Activated B cell treated with CpG ODN at 0.5 μM for 24 hours (primary cell): ENCODE measurements at places on chromosomes 11 and 22.

GRCh38 chr11:83034673-83035014 is 37.1 kb downstream of the RAB30 start:
- H3K27me3 ChIP-seq = no peaks in the 10 kb centered on the region
- peak overlapping the region; percentile 62 for H3K4me3 ChIP-seq
- H3K27ac ChIP-seq = peak overlapping the region; percentile 75
- H3K4me1 ChIP-seq = peaks cover 81% of the 10 kb centered on the region
- DNase-seq = no peak

DNA sequence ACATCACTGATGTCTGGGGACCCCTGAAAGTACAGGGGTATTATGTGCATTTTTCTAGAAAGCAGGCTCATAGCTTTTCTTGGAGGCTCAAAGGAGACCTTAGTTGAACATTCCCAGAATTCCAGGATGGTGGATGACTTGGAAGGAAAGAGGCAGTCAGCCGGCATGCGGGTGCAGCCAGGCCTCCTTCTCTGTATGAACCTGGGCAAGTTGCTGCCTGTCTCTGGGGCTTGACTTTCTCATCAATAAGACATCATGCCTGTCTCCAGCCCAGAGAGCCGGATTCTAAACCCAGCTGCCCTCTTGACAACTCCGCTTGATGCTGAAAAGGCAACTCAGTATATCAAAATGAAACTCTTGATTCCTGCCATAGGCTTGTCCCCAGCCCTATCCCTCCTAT is 12.6 kb downstream of the MS4A15 start:
- H3K27ac ChIP-seq = no peak overlapping the region
- no peak overlapping the region for H3K4me3 ChIP-seq
- H3K36me3 ChIP-seq = no peaks in the 10 kb centered on the region
- H3K27me3 ChIP-seq = peaks cover 30% of the 10 kb centered on the region
- no peak for DNase-seq
- peaks cover 10% of the 10 kb centered on the region for H3K4me1 ChIP-seq

DNA sequence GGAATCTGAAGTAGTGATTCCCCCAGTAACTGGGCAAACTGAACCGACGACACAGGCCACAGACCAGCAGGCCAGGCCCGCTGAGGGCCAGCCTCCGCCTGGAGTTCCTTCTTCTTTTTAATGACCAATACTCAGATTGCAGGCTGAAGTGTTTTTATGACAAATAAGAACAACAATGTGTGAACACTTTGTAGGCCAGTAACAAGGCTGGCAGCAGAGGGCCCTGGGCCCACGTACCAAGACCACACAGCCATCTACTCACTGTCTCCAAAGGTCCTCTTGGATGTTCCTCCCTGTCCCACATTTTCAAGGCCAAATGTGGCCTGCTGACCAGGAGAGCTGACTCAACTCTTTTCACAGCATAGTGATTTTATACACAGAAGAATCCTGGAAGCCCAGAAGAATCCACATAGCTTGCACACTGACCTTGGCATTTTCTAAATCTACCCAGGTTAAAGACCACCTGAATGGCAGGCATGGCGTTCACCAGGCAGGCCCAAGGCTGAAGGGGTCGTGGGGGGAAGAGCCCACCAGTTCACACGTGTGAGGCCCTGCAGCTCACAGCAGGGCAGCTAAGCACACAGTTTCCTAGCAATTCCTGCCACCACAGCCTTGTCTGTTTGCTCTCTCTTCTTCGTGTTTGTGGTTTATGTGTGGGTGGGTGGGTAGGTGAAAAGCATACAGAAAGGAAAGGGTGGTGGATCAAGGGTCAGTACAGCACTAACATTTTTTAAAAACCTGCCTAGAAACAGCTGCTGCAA is 13.3 kb downstream of the SMCO4 start:
- peaks cover 28% of the 10 kb centered on the region for H3K4me1 ChIP-seq
- DNase-seq = no peak
- no peak overlapping the region for H3K27ac ChIP-seq
- no peak overlapping the region for H3K4me3 ChIP-seq
- H3K36me3 ChIP-seq = no peaks in the 10 kb centered on the region
- H3K27me3 ChIP-seq = no peaks in the 10 kb centered on the region

- peaks cover 84% of the 10 kb centered on the region for H3K36me3 ChIP-seq
- no peak for DNase-seq
- H3K27ac ChIP-seq = no peak overlapping the region
Observed at GRCh38 chr11:83265331-83265730, 20.8 kb downstream of the CCDC90B start.

DNA sequence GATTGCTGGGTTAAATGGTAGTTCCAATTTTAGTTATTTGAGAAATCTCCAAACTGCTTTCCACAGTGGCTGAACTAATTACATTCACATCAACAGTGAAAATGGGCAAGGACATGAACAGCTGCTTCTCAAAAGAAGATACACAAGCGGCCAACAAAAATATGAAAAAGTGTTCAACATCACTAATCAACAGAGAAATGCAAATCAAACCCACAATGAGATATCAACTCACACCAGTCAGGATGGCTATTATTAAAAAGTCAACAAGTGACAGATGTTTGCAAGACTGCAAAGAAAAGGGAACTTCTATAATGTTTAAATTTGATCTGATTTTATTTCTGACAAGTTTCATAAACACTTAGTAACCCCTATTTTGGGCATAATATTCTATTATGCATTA is 537.5 kb downstream of the DLG2 start:
- H3K27ac ChIP-seq = peak overlapping the region; percentile 64
- peak overlapping the region; percentile 36 for H3K4me3 ChIP-seq
- peaks cover 44% of the 10 kb centered on the region for H3K4me1 ChIP-seq
- DNase-seq = no peak

- no peaks in the 10 kb centered on the region for H3K27me3 ChIP-seq
- DNase-seq = no peak
- H3K4me3 ChIP-seq = no peak overlapping the region
- no peak overlapping the region for H3K27ac ChIP-seq
- H3K36me3 ChIP-seq = no peaks in the 10 kb centered on the region
- no peaks in the 10 kb centered on the region for H3K4me1 ChIP-seq
Observed at GRCh38 chr11:20054584-20054983, 105.7 kb downstream of the DBX1 start.

DNA sequence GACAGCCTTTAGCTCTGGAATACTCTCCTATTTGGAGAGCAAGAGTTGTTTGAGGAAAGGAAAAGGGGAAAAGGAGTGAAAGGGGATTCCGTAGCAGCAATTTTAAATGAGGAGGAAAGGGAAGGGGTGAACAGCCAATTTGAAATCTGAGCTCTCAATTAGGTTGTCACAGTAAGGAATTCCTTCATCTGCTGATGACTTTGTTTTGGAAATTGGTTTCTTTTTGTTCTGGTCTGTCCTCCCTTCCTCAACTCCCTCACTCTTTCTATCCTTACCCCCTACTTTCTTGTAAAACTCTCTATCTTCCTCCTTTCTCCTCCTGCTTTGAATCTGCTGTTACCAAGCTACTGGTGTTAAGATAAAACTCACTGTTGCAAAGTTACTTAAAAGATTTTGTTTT is 1155.6 kb downstream of the DLG2 start:
- no peak overlapping the region for H3K27ac ChIP-seq
- H3K36me3 ChIP-seq = no peaks in the 10 kb centered on the region
- no peak overlapping the region for H3K4me3 ChIP-seq
- no peaks in the 10 kb centered on the region for H3K27me3 ChIP-seq
- DNase-seq = no peak
- no peaks in the 10 kb centered on the region for H3K4me1 ChIP-seq

DNA sequence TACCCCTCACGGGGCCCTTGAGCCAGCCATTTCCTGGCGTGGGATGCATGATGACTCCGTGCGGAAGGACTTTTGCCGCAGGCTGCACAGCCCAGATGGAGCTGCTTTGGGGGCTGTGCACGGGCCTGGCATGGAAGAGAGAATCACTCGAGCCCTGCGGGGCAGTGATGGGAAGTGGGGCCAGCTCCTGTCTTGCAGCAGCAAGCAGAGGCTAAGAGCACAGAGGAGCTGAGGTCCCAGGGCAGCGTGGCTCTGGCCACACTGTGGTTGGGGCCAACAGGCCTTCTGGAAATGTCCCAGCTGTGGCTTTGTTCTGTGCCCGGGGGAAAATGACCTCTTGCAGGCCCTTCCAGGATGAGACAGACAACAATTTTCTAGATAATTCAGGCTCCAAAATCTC is 92.7 kb upstream of the TIMP3 start:
- H3K27me3 ChIP-seq = peaks cover 3% of the 10 kb centered on the region
- DNase-seq = no peak
- H3K36me3 ChIP-seq = no peaks in the 10 kb centered on the region
- no peak overlapping the region for H3K27ac ChIP-seq
- no peaks in the 10 kb centered on the region for H3K4me1 ChIP-seq
- no peak overlapping the region for H3K4me3 ChIP-seq

- no peak for DNase-seq
- no peak overlapping the region for H3K4me3 ChIP-seq
- no peak overlapping the region for H3K27ac ChIP-seq
Observed at GRCh38 chr11:36193290-36193619, 96.0 kb downstream of the COMMD9 start.

DNA sequence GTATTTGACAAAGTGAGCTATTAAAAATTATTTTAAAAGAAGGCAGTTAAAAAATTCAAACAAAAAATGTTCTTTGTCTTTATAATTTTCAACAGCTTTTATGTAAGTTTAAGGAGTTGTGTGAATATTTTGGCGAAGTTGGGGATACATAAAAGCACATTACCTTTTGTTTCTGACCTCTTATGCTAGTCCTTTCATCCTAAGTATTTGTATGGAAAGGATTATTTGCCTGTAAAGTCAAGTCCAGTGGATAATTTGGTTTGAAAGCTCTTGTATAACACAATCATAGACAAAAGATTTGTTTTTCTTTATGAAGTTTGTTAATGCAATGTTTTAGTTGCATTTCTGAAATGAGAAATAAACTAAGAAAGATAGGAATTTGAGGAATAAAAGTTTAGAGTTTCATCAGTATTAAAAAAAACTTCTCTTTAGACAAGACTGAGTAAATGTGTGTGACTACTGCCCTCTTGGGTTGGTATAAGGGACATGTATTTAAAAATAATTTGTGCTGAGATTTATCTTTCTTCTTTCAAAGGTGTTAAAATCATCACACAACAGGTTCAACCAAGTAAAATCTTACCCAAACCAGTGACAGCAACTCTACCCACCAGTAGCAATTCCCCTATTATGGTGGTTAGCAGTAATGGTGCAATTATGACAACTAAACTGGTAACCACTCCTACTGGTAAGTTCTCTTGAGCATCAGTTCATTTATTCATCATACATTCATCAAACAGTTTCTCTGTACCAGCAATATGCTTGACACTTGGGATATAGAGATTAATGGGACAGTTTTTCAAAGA is 68.2 kb downstream of the EMSY start:
- DNase-seq = no peak
- peaks cover 33% of the 10 kb centered on the region for H3K36me3 ChIP-seq
- H3K4me3 ChIP-seq = no peak overlapping the region
- H3K4me1 ChIP-seq = no peaks in the 10 kb centered on the region

DNA sequence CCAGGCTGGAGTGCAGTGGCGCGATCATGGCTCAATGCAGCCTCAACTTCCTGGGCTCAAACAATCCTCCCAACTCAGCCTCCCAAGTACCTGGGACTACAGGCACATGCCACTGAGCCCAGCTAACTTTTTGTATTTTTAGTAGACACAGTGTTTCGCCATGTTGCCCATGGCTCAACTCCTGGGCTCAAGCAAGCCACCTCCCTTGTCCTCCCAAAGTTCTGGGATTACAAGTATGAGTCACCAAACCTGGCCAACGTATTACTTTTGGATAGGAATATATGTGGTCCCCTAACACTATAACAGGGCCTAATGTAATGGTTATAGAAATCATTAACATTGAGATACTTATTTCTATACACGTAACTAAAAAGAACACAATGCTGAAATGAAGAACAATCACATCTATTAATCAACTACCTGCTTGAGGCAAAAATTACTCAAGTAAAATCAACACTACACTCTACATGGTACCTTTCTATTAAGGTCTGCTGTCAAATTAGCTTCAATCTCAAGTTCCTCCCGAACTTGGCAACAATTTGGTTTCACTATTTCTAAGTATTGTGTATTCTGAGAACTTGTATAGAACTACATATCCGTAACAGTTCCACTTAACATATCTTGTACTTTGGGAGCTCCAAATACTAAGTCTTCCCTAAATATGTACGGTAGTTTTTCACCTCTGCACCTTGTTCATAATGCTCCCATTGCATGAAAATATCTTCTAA is 124.9 kb downstream of the FCHSD2 start:
- H3K4me3 ChIP-seq = peak overlapping the region; percentile 33
- H3K27me3 ChIP-seq = no peaks in the 10 kb centered on the region
- H3K4me1 ChIP-seq = peaks cover 65% of the 10 kb centered on the region
- H3K36me3 ChIP-seq = peaks cover 47% of the 10 kb centered on the region
- DNase-seq = no peak

- H3K36me3 ChIP-seq = no peaks in the 10 kb centered on the region
- no peak for DNase-seq
- no peak overlapping the region for H3K27ac ChIP-seq
- H3K27me3 ChIP-seq = peaks cover 45% of the 10 kb centered on the region
Observed at GRCh38 chr22:20433191-20433590, 4.4 kb downstream of the SCARF2 start.

DNA sequence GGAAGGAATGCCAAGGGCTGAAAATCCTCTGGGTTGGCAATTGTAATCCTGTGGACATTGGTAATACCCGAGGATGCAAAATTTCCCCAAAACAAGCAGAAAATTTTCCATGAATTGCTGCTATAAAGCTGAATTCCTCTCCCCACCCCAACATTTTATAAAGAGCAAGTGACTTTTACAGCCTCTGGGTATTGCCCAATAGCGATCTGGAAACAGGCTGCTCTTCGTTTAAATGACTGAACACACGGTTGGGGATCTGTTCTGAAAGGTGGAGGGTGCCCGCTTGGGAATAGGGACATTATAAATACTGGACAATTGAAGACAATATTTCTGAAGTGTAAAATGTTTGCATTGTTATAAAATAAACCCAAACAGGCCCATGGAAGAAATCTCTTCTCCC is 20.6 kb downstream of the EHF start:
- H3K4me1 ChIP-seq = no peaks in the 10 kb centered on the region
- DNase-seq = no peak
- H3K4me3 ChIP-seq = no peak overlapping the region
- H3K27me3 ChIP-seq = no peaks in the 10 kb centered on the region
- H3K36me3 ChIP-seq = no peaks in the 10 kb centered on the region
